ENCODE measurements at places on chromosomes 16 and 17. TPM values are rescaled to one million over a fixed set of nuclear protein-coding genes. Genes with fewer than 3 reads are reported as not detected.

SLC16A6 gene
- 0.24 TPM for total RNA-seq

TBC1D3H gene
- total RNA-seq, result not detected

PRR11 gene
- 21.2 TPM for total RNA-seq

QPRT gene
- total RNA-seq, result 106 TPM

DNA sequence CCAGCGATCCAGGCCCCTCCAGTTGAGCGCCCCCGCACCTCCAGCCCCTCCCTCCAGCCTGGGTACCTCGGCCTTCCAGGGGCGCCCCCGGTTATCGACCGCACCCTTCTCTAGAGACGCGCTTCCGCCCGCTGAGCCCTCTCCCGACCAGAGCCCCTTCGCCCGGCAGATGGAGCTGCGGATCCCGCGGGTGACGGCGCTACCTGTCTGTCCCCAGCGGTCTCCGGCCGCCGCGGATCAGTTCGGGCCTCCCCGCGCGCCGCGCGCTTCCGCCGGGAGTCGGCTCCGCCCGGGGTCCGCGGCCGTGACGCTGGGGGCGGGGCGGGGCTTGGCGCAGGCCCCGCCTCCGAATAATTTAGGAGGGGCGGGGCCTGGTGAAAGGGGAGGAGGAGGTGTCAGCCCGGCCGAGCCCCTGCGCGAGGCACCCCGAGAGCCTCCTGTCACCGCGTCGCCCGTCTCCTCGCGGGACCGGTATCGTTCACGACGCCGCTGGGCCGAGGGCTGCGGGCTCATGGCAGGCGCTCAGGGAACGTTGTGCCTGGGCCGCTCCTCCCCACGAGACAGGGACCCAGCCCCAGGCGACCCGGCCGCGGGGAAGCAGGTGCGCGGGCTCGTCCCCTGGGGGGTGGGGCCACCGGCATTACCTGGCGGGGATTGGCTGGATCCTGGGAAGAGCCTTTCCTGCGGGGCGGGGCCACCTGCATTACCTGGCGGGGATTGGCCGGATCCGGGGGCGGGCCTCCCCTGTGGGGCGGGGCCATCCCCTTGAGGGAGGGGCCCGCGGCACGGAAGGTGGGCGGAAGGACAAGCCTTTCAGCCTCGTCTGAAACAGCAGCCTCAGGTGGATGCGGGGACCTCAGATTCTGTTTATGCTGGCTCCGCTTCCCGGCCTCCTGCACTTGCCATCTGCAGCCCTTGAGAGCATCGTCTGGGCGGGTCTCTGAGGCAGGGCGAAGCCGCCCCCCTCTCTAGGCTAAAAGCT is at the start of gene SPATA2L:
SPATA2L (minus strand) TSS at position 281 of the 982 bp plus-strand sequence. CDS start 473 bp downstream, outside the sequence.
- H3K4me3 ChIP-seq, result peak within 1 kb of the TSS; percentile 72
- peaks cover 6% of the 10 kb centered on the region for H3K27me3 ChIP-seq
- peak; percentile 95 for DNase-seq

DNA sequence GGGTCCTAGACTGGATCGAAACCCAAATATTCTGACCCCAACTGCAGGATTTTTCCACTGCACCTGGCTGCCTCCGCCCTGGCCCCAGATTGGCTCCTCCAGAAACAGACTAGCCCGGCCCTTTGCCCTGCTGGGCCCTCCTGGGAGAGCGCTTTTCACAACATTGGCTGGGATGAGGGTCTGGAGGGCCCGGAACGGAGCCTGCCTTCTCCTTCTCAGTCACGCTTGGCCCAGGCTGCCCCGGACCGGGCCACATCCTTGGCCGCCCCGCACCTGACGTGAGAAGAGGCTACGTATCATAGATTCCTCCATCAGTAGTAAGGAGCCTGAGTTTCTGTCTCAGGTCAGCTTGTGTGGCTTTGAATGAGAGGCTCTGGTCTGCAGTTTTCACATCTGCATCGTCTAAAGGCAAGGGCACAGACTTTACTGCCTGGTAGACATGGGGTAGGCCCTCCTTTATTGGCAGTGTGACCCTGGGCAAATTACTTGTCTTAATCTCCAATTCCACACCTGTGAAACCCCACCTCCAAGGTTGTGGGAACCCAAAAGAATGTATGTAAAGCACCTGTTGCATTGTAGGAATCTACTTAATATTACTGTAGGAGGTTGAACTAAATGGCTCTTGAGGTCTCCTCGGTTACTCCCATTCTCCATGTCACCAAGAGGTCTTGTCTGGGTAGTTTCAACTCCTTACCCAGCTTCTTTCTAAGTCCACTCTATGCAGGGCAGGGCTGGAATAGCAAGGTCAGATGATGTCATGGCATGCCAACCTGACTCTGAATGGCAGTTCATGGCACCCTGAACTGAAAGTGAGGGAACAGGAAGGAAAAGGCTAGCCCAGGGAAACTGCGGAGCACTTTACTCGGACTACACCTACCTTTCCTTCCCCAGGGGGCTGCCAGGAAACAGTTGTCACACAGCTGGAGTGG is 661 bp downstream of the LRRC3C start:
- peak overlapping the region; percentile 80 for H3K4me3 ChIP-seq
- H3K4me1 ChIP-seq, result peaks cover 38% of the 10 kb centered on the region
- H3K27ac ChIP-seq, result peak overlapping the region; percentile 95
- H3K27me3 ChIP-seq, result no peaks in the 10 kb centered on the region
- H3K36me3 ChIP-seq, result peaks cover 2% of the 10 kb centered on the region

DNA sequence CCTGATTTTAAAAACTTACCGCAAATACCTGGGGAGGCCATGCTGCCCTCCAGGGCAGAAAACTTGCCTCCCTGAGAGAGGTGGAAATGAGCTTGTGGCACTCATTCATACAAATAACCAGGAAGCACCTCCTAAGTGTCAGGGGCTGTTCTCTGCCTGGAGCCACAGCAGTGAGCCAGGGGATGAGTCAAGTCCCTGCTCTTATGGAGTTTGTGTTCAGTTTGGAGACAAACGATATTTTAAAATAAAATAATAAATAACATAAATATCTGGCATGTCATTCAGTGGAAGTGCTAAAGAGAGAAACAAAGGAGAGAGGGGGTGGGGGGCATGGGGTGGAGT is 313.8 kb downstream of the C16orf95 start:
- H3K36me3 ChIP-seq, result no peaks in the 10 kb centered on the region
- H3K27ac ChIP-seq, result no peak overlapping the region
- peaks cover 13% of the 10 kb centered on the region for H3K4me1 ChIP-seq
- H3K27me3 ChIP-seq, result peaks cover 3% of the 10 kb centered on the region
- no peak for DNase-seq

- H3K36me3 ChIP-seq, result no peaks in the 10 kb centered on the region
- DNase-seq, result no peak
- no peaks in the 10 kb centered on the region for H3K27me3 ChIP-seq
- H3K4me3 ChIP-seq, result no peak overlapping the region
These were observed 2.2 kb upstream of the SLC12A3 start for GRCh38 chr16:56862776-56863175.

- H3K36me3 ChIP-seq, result no peaks in the 10 kb centered on the region
- no peaks in the 10 kb centered on the region for H3K27me3 ChIP-seq
- no peak overlapping the region for H3K4me3 ChIP-seq
- DNase-seq, result no peak
These were observed 35.2 kb downstream of the KIAA0513 start for GRCh38 chr16:85062845-85063244.

DNA sequence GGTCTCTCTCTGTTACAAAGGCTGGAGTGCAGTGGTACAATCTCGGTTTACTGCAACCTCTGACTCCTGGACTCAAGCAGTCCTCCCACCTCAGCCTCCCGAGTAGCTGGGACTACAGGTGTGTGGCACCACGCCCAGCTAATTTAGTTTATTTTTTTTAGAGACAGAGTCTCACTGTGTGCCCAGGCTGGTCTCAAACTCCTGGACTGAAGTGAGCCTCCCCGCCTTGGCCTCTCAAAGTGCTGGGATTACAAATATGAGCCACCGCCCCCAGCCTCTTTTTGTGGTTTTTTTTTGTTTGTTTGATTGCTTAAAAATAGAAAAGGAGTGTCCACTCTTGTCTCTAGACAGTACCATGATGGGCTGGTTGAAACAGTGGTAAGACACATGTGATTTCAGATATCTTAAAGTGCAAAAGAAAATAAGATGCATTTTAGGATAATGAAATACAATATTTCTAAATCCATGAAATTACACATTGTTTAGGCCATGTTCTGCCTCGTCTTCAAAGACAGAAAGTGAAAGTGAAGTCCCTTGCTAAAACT is 27.4 kb downstream of the KIAA0513 start:
- no peaks in the 10 kb centered on the region for H3K27me3 ChIP-seq
- H3K4me1 ChIP-seq, result peaks cover 21% of the 10 kb centered on the region
- H3K27ac ChIP-seq, result no peak overlapping the region
- H3K4me3 ChIP-seq, result no peak overlapping the region
- no peaks in the 10 kb centered on the region for H3K36me3 ChIP-seq
- DNase-seq, result no peak

DNA sequence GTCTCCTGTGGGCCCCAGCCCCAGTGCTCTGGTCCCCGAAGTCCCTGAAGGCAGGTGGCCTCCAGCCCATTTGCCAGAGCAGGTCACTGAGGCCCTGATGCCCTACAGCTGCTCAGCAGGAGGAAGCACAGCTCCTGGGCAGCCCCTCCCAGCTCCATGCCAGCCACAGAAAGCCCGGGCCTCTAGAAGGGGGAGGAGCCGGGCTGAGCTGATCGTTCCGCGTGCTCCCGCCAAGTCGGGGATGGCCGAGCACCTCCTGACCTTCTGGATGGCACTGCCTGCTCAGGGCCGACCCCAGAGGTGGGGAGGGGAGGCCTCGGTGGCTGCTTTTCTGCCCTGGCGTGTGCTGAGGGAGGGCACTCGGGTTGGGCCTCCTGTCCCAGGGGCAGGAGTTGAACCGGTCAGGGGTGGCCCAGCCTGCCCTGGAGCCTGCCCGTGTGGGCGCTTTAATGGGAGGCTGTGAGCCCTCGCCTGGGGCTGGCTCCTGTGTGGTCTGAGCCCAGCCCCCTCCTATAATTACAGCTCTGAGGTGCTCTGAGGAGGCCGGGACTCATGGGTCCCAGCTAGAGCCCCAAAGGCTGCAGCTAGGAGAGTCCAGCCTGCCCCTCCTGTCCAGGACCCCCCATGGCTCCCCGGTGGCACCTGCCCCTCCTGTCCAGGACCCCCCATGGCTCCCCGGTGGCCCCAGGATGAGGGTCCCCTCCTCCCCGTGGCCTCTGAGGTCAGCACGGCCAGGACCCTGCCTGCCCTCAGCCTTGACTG is 29.7 kb downstream of the ZFPM1 start:
- peaks cover 14% of the 10 kb centered on the region for H3K36me3 ChIP-seq
- no peak overlapping the region for H3K4me3 ChIP-seq
- no peaks in the 10 kb centered on the region for H3K27me3 ChIP-seq
- DNase-seq, result no peak
- peaks cover 41% of the 10 kb centered on the region for H3K4me1 ChIP-seq

GRCh38 chr16:55481023-55481422 is 2.0 kb downstream of the MMP2 start:
- H3K27me3 ChIP-seq, result peaks cover 56% of the 10 kb centered on the region
- H3K27ac ChIP-seq, result no peak overlapping the region
- no peak overlapping the region for H3K4me3 ChIP-seq
- no peaks in the 10 kb centered on the region for H3K36me3 ChIP-seq
- no peak for DNase-seq

GRCh38 chr17:4310354-4311060 is 46.7 kb upstream of the ANKFY1 start:
- peak overlapping the region; percentile 91 for H3K27ac ChIP-seq
- H3K4me3 ChIP-seq, result no peak overlapping the region
- no peaks in the 10 kb centered on the region for H3K27me3 ChIP-seq

GRCh38 chr16:87723226-87723623 is 42.6 kb downstream of the KLHDC4 start:
- H3K27me3 ChIP-seq, result no peaks in the 10 kb centered on the region
- H3K4me1 ChIP-seq, result peaks cover 16% of the 10 kb centered on the region
- DNase-seq, result no peak
- no peak overlapping the region for H3K27ac ChIP-seq

GRCh38 chr16:1057252-1057932 is 15.2 kb upstream of the SSTR5 start:
- no peaks in the 10 kb centered on the region for H3K4me1 ChIP-seq
- no peak overlapping the region for H3K27ac ChIP-seq
- no peaks in the 10 kb centered on the region for H3K36me3 ChIP-seq
- peaks cover 4% of the 10 kb centered on the region for H3K27me3 ChIP-seq

- H3K27me3 ChIP-seq, result no peaks in the 10 kb centered on the region
- DNase-seq, result no peak
- H3K36me3 ChIP-seq, result peaks cover 40% of the 10 kb centered on the region
- H3K27ac ChIP-seq, result peak overlapping the region; percentile 36
These were observed 15.5 kb downstream of the MSI2 start for GRCh38 chr17:57271821-57272220.

- H3K4me1 ChIP-seq, result peaks cover 27% of the 10 kb centered on the region
- no peak for DNase-seq
- no peak overlapping the region for H3K4me3 ChIP-seq
- H3K27me3 ChIP-seq, result no peaks in the 10 kb centered on the region
These were observed 45.5 kb downstream of the VMP1 start for GRCh38 chr17:59752922-59753321.

DNA sequence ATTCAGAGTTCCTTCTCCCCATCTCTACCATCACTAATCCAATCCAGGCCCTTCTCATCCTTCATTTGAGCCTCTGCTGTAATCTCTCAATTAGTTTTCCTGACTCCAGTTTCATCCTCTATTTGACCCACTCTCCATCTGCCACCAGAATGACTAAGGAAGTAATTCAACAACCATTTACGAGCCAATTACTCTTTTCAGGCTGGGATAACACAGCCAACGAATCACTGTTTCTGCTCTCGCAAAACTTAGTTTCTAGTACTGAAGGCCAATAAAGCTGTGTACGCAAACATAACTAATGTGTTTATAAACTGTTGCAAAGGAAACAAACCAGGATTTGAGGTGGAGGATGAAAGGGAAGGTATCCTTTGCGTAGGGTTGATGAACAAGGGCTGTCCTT is 53.7 kb downstream of the MAP2K6 start:
- peak overlapping the region; percentile 61 for H3K27ac ChIP-seq
- no peaks in the 10 kb centered on the region for H3K27me3 ChIP-seq
- peaks cover 1% of the 10 kb centered on the region for H3K36me3 ChIP-seq
- no peak overlapping the region for H3K4me3 ChIP-seq
- peaks cover 20% of the 10 kb centered on the region for H3K4me1 ChIP-seq

DNA sequence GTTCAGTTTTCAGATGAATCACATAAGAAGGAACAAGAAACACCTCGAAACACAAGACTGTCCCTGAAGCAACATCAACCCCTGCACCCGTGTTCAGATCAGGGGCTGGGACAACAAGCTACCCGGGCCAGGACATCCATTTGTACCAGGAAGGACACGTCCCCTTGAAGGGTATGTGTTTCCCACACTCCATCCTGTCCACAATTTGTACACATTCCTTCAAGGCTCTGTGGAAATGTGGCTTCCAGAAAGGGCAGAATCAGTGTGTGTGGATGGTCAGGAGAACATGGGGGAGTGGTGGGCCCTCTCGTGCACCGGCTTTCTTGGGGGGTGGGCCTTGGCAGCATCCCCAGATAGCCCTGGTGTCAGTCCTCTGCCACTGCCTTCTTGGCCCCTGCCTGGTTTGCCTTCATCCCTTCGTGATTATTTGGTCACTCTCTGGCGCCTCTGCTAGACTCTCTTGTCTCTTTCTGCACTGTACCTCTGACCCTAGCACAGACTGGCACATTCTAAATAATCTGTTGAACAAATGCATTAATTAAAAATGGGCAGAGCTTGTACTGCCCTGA is 10.3 kb downstream of the KIFC3 start:
- H3K27me3 ChIP-seq, result no peaks in the 10 kb centered on the region
- no peak overlapping the region for H3K27ac ChIP-seq
- peaks cover 4% of the 10 kb centered on the region for H3K4me1 ChIP-seq
- H3K36me3 ChIP-seq, result peaks cover 5% of the 10 kb centered on the region
- no peak overlapping the region for H3K4me3 ChIP-seq

GRCh38 chr17:40419559-40420331 is 2.0 kb upstream of the TOP2A start:
- H3K27me3 ChIP-seq, result no peaks in the 10 kb centered on the region
- no peak for DNase-seq
- H3K27ac ChIP-seq, result no peak overlapping the region
- H3K4me1 ChIP-seq, result peaks cover 16% of the 10 kb centered on the region
- peak overlapping the region; percentile 41 for H3K4me3 ChIP-seq
- no peaks in the 10 kb centered on the region for H3K36me3 ChIP-seq

Data from progenitor cell of endocrine pancreas (in vitro differentiated cells).